Vagina (tissue), 2 donors: ENCODE measurements at places on chromosomes 1 and 21.

- DNase-seq, result no peak
Measured at GRCh38 chr1:201643835-201644104, 104.8 kb downstream of the NAV1 start.

GRCh38 chr1:171833091-171833825 lies 8.0 kb upstream of the DNM3 start:
- DNase-seq, result no peak

GRCh38 chr1:183962903-183963302 lies 74.6 kb downstream of the COLGALT2 start:
- DNase-seq, result no peak

DNA sequence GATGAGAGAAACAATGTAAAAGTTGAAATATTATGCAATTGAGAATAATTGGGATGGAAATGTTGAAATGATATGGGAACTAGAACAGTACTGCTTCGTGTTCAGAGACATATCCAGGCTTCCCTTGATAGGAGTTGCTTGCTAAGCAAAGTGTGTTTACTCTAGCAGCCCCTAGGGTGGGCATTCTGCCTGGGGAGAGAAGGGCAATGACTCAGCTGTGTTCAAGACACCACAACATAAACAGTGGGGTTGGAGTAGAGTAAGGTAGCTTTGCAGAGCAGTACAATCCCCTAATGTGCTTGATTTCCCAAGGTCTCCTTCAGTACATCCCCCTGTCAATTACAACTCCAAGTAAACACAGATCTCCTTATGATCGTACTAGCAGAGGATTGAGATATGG lies 4.8 kb upstream of the PCNX2 start:
- no peak for DNase-seq

- DNase-seq, result no peak
Measured at GRCh38 chr1:144551107-144551542, 41.6 kb upstream of the PPIAL4F start.

DNA sequence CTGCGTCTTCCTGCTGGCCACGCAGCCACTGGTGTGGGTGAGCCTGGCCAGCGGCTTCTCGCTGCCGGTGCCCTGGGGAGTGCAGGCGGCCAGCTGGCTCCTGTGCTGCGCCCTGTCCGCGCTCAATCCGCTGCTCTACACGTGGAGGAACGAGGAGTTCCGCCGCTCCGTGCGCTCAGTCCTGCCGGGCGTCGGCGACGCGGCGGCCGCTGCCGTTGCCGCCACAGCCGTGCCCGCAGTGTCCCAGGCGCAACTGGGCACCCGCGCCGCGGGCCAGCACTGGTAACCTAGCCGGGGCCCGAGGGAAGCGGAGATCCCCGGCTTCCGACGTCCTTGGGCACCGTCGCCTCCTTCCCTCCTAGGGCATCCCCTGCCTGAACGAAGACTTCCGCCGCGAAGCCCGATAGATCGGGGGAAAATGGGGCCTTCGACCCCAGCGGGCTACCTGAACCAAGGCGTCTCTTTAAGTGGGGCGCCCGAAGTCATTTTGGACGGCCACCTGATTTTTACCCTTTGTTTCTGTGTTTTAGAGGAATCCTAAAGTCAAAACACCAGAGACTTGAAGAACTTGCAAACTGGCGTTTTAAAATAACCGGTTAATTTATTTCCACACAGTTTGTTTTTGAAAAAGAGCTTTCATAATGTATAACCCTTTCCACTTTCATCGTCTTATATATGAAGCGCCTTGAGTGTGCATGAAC lies 2.0 kb downstream of the GPR88 start:
- DNase-seq, result no peak

DNA sequence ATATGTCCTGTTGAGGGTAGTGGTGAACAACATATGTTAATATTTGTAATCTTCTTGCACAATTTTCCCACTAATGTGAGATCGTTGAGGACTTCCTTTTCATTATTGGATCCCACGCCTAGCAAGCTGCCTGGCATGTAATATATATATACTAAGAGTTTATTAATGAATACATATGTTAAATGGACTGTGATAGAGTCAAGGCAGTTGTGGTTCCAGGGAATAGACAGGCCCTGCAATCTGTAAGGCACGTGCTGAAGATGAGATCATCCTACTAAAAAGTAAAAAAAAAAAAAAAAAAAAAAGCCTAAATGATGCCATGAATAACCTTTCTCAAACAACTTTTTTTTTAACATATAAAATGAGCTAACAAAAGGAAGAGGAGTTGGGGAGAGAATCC lies 28.9 kb downstream of the PLPPR5 start:
- no peak for DNase-seq

- no peak for DNase-seq
Measured at GRCh38 chr1:84073266-84073665, 70.8 kb upstream of the PRKACB start.

GRCh38 chr1:46749921-46750404 lies 31.0 kb upstream of the EFCAB14 start:
- no peak for DNase-seq

DNA sequence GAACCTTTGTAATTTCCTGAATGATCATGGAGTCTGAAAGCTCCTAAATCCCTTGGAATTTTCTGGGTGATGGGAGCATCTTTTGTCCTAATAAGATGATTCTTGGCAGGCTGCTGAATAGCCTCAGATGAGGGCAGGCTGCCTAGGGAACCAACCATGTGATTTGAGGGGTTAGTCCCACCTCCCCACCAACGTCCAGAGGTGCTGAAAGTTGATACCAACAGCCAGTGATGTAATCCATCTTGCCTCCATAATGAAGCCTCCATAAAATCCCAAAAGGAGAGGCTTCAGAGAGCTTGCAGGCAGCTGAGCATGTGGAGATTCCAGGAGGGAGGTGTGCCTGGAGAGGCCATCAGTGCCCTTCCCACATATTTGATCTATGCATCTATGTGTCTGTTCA lies 43.7 kb downstream of the GTF2B start:
- DNase-seq, result no peak

GRCh38 chr1:72366466-72366865 lies 84.1 kb upstream of the NEGR1 start:
- no peak for DNase-seq
